Right renal cortex interstitium (tissue), 3 donors: ENCODE measurements at places on chromosomes 1 and 21. TPM values are rescaled to one million over a fixed set of nuclear protein-coding genes. Genes with fewer than 3 reads are reported as not detected.

DNA sequence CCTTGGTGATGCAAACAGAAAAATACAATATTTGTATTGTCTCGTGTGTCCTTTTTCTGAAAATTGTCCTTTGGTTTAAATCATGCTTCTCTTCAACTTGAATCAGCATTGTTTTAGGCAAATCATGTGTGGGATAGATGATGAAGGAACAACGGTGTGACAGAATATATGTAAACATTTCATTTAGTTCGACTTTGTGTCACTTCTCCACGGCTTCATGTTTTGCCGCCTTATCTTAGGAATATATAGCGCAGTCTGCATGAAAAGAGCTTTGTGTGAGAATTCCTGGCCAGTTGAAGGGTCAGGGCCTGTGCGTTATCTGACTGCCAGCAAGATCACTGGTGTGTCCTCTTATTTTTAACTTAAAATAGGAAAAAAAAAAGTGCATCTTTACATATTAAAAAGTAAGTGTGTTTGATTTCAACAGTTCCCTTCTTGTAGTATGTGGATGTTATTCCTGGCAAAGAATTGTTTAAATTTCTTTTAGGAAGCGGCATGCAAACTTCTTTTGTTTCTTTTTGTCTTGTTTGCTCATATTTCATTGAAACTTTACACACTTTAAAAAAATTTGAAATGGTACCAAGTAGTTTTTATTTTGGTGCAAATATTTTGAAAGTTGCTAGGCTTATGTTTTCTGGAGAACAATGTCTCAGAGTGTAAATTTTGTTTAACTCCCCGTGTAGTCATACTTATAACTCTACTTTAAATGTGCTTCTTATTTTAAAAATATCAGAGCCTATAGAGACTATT is 465.2 kb downstream of the USP25 start:
- no peak for DNase-seq

- DNase-seq, result no peak
Observed at GRCh38 chr1:49226758-49227157, 450.1 kb upstream of the BEND5 start.

GRCh38 chr1:175894581-175894980 is 151.2 kb upstream of the TNR start:
- DNase-seq, result no peak

DNA sequence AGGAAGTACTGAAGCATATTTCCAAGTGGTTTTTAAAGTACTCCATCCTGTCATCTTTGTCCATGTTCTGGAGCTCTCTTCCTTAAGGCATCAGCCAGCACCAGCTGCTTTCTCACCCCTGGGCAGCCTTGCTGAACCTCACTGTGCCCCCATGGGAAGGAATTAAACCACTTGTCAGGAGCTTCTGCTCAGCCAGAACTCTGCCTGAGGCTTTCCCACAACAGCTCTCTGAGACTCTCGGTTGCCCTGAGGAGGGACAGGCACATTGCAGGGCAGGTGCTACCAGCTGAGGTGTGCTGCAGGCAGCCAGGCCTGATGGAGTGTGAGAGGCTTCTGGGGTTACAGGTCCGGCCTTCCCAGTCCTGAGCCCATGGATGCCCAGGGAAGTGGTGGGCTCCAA is 30.9 kb downstream of the FAM163A start:
- DNase-seq, result no peak

DNA sequence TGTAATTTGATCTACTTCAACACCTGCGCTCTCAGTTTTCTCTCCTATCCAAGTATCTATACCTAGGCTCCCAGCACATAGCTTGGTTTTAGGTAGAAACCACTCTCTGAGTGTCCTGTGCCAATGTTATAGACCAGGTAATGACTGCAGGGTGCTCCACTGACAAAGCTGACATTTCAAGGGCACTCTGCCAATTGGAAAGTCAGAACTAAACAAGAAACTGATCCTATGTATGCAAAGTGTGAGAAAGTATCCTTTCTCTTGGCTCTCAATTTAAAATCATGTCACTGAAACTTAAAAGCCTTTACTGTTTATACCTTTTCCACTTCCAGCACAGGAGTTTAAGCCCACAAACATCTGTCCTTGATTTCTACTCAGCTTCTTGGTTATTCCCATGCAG is 45.0 kb upstream of the AIM2 start:
- no peak for DNase-seq

DNA sequence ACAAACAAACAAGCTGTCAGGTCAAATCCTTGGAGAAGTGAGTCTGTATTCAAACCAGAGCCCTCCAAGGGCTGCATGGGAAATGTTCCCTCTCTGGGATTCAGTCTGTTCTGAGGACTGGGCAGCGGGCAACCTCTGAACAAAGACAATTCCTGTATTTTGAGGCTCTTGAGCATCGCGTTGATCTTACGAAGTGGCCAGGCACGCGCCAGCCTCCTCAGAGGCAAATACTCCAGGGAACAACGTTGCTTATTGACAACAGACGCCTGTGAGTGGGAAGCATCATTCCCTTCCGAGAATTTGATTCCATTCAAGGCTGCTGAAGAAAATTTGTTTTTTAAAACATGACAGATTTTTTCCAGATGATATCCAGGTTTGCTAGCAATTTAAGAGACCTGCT is 20.0 kb upstream of the TACSTD2 start:
- no peak for DNase-seq

DNA sequence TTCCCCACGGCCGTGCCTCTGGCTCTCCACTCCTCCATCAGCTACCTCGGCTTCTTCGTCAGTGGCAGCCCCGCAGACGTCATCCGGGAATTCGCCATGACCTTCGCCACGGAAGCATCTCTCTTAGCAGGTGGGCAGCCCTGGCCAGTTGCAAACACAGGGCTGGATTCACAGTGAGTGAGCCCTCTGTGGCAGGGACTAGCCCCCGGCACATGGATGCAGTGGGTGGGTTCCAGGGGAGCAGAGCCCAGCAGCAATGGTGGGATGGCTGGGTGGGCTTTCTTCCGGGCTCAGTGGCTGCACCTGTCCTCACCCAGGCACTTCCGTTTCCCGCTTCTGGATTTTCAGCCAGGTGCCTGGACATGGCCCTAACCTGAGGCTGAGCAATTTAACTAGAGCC is 9.4 kb downstream of the UBASH3A start:
- DNase-seq, result no peak

DNA sequence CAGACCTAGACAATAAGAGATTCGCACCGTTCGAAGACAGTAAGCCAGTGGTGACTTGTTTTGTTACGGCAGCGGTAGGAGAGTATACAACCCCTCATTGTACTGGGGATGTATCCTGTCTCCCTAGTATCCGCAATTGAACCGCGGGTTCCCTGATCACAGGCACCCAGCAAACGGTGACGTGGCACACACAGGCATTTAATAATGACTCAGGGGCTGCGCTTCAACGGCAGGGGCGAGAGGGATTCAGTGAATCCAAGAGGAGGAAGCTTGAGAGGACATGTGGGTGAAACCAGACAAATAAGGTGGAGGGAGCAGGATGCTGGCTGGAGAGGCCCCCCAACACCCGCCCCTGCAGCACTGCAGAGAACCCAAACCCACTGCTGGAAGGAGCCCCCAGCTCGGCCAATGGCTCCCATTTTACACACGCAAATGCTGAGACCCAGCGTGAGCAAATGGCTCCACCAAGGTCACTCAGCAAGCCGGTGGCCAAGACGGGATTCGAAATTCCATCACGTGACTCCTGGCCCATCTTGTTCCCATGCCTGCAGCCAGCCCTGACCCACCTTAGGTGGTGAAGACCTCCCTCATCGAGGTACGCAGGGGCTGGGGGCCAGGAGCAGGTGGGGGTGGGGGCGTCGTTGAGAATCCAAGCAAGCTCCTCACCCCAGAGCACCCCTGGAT is 149.9 kb downstream of the SYF2 start:
- no peak for DNase-seq

DNA sequence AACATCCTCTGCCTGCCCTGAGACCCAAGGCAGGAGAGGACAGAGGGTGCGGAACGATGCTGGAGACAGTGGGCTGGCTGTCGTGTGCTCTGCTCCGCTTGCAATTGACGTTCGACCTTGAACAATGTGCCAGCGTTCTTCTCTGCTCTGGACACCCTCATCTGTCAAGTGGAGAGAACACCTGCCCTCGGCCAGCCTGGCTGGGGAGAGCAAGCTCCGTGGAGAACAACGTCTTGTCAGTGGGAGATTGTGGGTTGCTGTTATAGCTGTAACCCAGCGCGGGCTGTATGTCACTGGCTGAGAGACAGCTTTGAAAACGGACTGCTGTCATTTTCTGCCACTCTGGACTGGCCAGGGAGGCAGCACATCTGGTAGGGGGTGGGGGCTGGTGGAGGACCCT is 14.7 kb downstream of the KIAA1614 start:
- DNase-seq, result no peak

DNA sequence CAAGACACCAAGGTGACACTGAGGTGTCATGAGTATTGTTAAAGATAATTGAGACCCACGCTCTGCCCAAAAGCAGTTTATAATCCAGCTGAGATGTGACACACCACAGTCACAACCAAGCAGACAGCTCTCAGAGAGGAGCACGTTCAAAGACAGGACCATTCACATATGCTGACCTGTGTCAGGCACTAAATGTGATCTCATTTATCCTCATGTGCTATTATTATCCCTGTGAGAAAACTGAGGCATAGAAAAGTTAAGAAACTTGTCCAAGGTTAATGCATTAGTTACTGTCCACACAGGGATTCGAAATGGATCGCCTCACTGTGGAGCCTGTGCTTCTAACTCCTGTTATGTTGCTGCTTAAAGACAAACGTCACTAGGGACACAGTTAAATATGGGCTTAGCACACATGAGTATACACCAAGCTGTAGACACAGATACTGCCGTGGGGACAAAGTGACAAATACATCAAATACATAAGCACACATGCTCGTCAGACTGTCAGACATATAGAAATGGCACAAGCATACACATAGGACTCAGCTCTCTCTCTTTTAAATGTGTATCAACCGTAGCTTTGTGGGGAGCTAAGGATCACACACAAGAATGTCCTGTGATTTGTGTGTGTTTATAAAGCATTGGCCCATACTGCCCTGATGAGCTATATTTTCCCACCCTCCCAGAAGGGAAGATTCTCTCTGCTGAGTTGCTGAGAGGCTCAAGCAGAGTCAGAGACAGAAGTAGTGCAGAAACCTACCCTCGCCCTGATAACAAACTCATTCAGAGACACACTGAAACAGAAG is 3.5 kb upstream of the IGSF8 start:
- no peak for DNase-seq

The OXCT2 gene
- polyA plus RNA-seq, result 0.40 TPM

The NFASC gene
- 13.9 TPM for polyA plus RNA-seq
